A549 treated with Mapracorat at 1 μM for 4 hours (cell line): ENCODE measurements at places on chromosomes 5 and 9. TPM values are rescaled to one million over a fixed set of nuclear protein-coding genes. Genes with fewer than 3 reads are reported as not detected.

The PFN3 gene
- not detected in 5 replicates for total RNA-seq

The C9 gene
- total RNA-seq: not detected in 5 replicates

The PCDHGC5 gene
- not detected in 5 replicates for total RNA-seq

The GNA14 gene
- not detected in 5 replicates for total RNA-seq

The ISCA1 gene
- 44.8 to 47.4 TPM (median 45.5 TPM) in 5 replicates for total RNA-seq

The KCNMB1 gene
- total RNA-seq: not detected in 5 replicates

The DMRT3 gene
- total RNA-seq: not detected in 5 replicates

The GRPEL2 gene
- total RNA-seq: 7.0 to 8.4 TPM (median 7.4 TPM) in 5 replicates
